H54 (cell line): ENCODE measurements at places on chromosomes 4 and X.

GRCh38 chr4:42954963-42955669 is 62.6 kb downstream of the GRXCR1 start:
- no peak for DNase-seq

DNA sequence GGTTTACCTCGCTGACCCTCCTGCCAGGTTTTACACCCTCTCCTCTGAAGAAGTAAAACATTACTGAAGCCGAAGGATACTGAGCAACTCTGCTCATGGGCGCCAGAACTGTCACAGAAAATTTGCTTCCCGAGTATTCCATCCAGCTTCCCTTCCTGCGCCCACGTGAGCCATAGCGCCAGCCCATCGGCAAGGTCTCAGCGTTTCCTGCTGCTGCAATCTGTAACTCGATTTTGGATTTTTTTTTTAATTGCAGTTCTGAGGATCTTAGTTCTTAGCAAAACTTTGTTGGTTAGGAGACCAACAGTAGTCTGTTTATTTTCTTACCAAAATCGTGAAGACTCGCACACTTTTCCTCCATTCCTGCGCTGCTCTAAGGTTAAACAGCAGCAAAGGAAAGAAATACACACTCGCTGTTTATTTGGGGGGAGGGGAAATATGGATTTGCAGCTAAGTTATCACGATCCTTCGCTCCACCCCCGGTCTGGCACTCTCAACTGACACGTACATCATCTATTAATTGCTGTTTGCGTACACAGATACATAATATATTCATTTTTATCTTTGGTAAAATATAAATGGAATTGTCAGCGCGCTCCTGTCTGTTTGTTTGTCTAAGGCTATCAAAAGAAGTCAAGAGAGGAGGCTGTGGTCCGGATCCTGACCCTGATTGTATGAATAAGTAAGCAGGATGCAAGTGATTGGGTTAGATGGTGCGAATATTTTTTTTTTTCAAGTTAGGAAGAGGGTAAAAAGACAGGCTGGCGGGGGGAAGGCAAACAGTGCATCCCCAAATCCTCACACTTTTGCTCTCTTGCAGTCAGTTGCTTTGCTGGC is at the start of gene TLL1:
Gene TLL1, plus strand, starts transcription at position 777 of the 837 bp plus-strand sequence. CDS start 668 bp downstream, outside the sequence.
- no peak for DNase-seq

GRCh38 chr4:2068198-2068470 is 9.0 kb downstream of the NAT8L start:
- no peak for DNase-seq

DNA sequence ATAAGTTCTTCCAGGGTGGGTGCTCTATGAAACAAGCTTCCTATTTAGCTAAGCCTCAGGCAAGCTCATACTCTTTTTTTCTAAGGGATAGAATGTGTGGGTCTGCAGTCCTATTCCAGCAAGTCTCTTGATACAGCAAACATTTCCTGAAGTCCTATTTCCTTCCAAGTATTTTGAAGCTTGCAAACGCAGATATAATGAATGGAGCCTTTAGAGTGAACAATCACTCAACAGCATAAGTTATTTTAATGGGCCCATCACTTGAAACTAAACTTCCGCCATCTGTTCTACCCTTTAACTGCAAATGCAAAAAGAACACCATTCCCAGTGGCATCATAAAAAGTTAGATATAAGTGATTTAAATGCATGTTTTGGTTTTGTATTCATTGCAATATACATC is 108.3 kb upstream of the TAPT1 start:
- DNase-seq = no peak

- no peak for DNase-seq
Measured at GRCh38 chr4:52051213-52051614, at the start of gene SPATA18. SPATA18 (plus strand) TSS chr4:52051304; CDS start chr4:52051705, 401 bp downstream.

DNA sequence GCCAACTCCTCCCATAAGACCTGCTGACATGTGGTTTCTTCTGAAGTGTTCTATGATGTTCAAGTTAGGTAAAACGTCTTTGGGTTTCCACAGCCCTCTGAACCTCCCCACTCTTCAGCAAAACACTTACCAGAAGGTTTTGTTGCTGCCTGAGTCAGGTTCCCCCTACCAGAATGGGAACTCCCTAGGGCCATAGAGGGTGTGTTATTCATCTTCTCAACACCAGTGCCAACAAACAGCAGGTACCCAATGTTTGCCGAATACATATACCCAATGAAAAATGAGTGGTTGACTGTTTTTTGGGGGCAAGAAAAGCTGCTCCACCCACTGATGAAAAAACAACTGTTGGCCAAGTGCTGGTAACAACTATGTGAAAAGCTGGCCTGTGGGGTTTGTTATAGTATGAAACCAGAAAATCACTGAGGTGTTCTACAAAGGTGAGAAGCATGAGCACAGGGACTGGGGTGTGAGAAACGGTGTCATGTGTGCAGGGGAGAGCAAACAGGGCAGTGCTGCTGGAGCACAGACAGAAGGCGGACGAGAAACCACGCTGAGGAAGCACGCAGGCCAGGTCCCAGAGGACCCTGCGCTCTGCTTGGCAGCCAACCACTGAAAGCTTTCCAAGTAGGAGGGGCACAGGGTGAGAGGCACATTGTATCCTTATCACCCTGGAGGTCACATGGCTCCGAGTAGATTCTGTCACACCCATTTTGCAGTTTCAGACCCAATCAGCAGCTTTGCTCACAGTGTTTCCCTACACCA is 28.8 kb downstream of the ATP8A1 start:
- no peak for DNase-seq

- no peak for DNase-seq
Measured at GRCh38 chr4:159101988-159102621, 774 bp upstream of the RAPGEF2 start.

DNA sequence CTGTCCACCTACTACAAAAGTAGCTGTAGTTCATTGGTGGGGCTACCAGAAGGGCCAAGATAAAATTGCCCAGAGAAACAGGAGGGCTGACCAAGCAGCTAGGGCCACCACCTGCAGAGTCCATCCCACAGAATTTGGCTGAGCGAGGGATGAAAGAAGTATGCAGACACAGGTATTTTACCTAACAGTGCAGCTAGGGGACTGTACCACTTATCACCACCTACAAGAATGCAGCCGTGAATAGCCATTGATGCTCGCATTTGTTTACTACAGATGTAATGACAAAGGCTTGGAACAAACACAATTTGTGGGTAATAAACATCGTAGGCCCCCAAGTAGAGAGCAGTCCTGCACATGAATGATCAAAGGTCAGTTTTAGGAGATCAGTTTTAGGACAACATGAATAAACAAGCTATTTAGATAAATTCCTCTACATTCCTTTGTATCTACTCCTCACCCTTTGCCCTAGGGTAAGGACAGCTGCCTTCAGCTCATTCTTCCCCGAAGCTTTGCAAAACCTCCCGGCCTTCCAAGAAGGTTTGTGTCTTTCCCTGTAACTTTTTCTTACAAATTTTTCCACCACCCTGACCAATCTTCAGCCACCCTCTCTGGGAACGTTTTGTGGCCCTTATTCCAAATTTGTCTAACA is 49.5 kb downstream of the ZNF718 start:
- DNase-seq = no peak
